GM04503 (cell line): ENCODE measurements at places on chromosomes 16 and 17.
A peak's percentile ranks its signal among the peaks of the same experiment; 100 is the strongest.

- no peak for DNase-seq
Measured at GRCh38 chr16:61891460-61891859, 144.8 kb downstream of the CDH8 start.

DNA sequence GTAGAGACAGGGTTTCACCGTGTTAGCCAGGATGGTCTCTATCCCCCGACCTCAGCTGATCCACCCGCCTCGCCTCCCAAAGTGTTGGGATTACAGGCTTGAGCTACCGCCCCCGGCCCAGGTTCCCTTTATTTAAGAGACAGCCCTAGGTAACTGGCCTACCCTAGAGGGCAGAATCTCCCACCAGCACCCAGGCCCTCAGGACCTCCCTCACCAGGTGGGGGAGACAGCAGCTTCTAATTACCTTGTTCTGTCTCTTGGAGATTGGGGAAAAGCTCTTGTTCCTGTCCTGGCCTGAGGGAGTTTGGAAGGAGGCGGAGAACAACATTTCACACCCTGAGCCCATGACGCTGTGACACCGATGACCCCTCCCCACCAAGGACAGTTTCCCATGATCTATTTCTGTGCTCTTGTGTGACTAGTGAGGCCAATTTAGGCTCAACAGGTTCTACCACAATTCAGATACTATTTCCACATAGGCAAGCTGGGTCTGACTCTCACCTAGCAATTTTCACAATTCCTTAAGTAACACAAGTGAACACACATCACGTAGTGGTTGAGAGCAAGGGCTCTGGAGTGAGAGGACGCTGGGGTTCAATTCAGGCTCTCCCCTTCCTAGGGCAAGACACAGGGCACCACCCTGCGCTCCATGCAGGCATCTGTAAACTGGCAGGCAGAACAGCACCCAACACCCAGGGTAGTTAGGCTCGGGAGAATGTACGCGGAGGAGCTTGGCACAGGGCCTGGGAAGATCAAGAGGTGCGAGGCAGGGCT is 20.4 kb downstream of the HDAC5 start:
- DNase-seq, result no peak

DNA sequence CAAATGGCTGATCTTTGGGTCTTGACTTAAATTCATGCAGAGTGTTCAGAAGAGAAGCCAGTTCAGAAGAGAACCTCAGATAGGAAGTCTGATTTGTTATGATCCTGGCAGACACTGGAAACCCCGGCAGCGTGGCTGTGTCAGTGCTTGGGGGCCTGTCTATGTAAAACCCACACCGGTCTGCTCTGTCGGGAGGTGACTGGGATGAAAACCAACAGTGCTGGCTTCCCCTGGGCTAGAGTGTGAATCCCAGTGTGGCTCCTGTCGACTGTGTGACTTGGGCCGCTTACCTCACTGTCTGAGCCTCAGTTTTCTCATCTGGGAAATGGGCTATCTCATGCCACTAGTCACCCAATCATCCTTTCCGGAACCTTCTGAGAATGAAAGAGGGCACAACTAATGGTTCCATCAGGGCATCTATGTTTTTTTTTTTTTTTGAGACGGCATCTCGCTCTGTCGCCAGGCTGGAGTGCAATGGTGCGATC is 92.4 kb downstream of the FOXL1 start:
- no peak for DNase-seq

- peak; percentile 42 for DNase-seq
Measured at GRCh38 chr16:920051-920681, 50.6 kb downstream of the LMF1 start.

DNA sequence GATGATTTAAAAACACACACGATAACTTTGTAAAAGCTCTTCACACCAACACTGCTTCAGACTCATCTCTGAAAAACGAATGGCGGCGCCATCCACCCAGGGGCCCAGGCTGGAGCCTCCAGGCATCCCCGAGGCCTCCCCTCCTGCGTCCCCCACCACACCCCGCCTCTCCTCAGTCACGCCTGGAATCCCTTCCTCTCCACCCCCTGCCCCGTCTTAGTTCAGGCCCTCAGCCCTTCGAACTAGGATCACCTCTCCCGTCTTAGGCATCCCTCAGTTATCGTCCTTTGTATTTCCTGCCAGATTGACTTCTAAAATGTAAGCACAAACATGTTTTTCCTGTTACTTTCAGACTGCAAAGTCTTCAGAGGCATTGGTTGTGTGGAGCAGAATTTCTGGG is 58.3 kb downstream of the NDEL1 start:
- no peak for DNase-seq

GRCh38 chr16:54060599-54061421 is 225.8 kb downstream of the IRX3 start:
- no peak for DNase-seq

- DNase-seq, result peak; percentile 15
Measured at GRCh38 chr17:82097184-82097918, 685 bp downstream of the FASN start.

DNA sequence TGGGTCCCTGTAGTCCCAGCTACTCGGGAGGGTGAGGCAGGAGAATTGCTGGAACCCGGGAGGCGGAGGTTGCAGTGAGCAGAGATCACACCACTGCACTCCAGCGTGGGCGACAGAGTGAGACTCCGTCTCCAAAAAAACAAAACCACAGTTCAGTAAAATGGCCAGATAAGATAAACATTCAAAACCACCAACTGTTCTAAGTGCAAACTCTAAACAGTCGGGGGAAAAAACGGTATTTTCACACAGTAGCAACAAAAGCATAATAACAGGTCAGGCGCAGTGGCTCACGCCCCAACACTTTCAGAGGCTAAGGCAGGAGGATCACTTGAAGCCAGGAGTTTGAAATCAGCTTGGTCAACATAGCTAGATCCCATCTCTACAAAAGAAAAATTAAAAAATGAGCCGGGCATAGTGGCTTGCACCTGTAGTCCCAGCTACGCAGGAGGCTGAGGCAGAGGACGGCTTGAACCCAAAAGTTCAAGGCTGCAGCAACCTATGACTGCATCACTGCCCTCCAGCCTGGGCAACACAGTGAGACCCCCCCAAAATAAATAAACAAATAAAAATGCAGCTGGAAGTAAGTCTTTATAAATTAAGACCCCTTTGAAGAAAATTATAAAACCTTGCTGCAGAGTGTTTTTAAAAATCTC is 10.8 kb upstream of the HASPIN start:
- DNase-seq, result no peak

GRCh38 chr16:67030221-67030962 is 1.4 kb downstream of the CBFB start:
- DNase-seq, result no peak

GRCh38 chr16:2329532-2329931 is 11.0 kb downstream of the ABCA3 start:
- no peak for DNase-seq

DNA sequence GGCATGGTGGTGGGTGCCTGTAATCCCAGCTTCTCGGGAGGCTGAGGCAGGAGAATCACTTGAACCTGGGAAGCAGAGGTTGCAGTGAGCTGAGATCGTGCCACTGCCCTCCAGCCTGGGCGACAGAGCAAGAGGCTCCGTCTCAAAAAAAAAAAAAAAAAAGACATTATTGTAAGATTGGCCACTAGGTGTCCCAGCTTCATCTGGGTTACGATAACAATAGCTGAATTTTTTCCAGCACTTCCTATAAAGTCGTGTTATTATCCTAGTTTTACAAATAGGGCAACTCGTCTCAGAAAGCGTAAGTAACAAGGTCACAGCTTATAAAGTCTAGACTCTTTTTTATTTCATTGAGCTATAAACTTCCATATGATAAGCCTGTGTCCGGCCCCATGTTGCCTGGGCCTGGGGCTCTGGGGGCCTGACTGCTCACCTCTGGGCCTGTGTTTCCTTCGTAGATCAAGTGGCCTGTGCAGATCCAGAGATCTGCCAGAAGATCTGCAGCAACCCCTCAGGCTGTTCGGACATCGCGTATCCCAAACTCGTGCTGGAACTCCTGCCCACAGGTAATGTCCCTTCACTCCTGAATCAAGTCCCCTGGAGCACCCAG is 60.5 kb downstream of the SLC5A11 start:
- DNase-seq, result no peak

- DNase-seq, result no peak
Measured at GRCh38 chr16:29712809-29713208, 33.0 kb downstream of the C16orf54 start.

- DNase-seq, result no peak
Measured at GRCh38 chr16:68778551-68779231, 41.6 kb downstream of the CDH1 start.

DNA sequence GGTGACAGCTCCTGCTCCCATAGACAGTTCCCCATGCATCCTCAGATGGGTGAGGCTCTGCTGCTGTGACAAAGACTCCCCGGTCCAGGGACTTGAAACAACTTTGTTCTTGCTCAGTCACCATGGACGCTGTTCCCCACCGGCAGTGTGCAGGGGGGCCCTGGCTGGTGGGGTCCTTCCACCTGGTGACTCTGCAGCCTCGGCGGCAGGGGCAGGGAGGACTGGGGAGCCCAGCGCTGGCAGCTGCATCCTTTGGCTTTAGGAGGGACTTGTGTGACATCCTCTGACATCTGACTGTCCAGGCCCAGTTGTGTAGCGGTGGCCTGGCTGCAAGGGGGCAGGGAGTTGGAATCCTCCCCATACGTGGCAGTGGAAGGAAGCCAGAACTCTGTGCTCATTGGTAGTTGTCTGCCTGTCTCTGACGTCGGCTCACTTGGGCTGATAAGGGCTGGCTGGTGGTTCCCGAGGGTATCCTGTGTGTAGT is 107.3 kb downstream of the CMIP start:
- no peak for DNase-seq
